Activated CD8-positive, alpha-beta memory T cell treated with anti-CD3 and anti-CD28 coated beads, Interleukin-2, amount 50 U/mL, for 48 hours (primary cell): ENCODE measurements at places on chromosomes 16 and 17.

DNA sequence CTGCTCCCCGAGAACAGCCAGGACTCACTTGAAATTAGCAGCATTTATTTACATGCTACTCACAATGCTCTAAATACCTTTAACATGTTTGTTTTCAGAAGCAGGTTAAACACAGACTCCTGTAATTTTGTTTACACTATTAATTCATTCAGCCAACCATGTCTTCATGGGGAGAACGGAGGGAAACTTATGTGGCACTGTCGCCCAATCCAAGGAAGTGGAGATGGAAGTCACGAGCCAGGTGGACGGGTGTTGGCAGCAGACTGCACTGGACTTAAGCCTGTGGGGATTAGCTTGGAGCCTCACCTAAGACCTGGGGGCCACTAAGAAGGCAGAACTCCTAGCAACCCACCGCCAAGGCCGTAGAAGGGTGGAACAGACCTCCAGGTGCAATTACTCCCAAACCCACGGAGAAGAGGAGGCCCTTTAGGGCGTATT is 8.8 kb upstream of the GFAP start:
- no peak for DNase-seq

DNA sequence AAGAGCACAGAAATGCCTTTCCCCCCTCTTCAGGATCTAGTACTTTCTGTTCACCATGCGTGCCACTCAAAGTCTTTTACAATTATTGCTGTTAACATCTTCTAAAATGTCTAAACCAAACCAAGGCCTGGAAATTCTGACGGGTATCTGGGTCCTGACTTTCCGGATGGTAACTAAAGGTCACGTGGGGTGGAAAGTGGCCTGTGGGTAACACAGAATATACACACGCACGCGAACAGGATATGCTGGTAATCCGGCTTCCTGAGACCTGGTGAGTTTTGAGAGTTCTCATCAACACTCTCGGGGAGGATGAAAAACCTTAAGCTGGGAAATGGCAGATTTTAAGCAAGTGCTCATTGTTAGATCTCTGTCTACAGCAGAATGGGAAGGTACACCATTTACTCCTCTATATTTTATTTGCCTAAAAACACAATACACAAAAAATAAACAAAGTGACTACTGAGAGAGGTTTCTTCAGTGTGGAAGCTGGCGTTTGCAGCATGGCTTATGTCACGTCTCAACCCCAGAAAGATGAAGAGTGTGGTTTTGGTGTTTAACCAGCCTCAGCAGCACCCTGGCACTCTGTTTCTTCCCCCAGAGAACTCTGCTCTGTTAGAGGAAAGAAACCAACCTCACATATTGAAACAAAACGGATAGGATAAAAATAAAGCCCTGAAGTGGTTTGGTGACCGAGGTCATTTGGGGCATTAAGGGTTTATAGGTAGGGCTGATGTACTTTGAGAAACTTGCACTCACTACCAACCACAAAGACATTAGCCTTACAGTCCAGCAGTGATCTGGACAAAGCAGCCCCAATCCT is 37.3 kb downstream of the SMG6 start:
- DNase-seq: peak; percentile 85

GRCh38 chr17:33363475-33363874 is 70.4 kb upstream of the ASIC2 start:
- DNase-seq: no peak

DNA sequence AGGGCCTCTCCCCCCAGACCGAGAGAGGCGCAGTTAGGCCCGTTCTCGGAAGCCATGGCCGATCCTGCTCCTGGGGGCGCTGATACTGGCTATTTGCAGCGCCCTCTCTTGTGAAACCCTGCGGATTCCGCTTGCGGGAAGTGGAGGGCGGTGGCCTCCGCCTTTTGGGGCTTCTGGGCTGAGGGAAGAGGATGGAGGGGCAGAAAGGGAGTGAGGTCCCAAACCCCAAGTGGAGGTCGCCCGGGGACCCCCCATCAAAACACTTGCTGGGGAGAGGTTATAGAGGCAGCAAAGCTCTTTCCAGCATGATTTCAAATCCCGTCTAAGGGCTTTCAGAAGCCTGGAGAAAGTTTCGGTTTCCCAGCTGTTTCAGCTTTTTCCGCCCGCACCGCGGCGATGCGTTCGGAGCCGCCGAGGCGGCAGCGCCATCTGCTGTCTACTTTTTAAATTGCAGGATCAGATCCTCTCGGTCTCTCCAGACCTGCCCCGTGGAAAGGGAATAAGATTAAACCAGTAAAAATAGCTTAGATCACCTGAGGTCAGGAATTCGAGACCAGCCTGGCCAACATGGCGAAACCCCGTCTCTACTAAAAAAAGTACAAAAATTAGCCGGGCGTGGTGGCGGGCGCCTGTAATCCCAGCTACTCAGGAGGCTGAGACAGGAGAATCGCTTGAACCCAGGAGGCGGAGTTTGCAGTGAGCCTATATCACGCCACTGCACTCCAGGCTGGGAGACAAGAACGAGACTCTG is 15.8 kb downstream of the SNX20 start:
- DNase-seq: peak; percentile 97

DNA sequence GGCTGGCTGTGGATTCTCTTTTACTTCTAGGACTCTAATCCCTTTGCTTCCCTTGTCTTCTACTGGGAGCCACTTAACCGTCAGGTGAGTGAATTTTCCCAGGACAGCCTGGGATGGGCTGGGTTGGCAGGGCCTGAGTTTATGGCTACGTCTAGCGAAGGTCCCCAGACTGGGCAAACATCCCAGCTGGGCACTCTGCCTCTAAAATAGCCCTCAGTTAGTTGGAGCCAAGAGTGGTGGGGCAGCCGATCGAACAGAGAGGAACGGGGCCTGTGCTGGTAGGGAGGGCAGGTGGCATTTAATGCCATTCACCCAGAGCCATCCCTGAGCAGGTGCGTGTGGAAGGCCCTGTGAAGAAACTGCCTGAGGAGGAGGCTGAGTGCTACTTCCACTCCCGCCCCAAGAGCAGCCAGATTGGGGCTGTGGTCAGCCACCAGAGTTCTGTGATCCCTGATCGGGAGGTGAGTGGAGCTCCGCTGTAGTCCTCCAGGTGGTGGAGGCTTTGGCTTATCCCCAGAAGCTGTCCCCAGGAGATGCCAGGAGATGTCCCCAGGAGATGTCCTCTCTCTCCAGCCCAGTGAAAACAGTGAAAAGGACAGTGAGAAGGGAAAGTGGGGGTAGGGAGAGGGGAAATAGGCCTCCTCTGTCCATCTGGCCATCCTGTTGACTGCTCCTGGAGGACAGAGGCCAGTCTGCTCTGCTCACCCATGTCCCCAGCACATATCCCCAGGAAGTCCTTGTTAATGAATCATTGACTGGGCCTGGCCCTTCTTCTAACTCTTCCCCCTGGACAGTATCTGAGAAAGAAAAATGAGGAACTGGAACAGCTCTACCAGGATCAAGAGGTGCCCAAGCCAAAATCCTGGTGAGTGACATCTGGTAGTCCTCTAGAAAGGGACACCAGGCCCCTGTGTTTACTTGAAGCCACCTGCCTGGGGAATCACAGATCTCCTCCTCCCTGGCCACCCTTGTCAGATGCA is 4.4 kb downstream of the PNPO start:
- no peak for DNase-seq

DNA sequence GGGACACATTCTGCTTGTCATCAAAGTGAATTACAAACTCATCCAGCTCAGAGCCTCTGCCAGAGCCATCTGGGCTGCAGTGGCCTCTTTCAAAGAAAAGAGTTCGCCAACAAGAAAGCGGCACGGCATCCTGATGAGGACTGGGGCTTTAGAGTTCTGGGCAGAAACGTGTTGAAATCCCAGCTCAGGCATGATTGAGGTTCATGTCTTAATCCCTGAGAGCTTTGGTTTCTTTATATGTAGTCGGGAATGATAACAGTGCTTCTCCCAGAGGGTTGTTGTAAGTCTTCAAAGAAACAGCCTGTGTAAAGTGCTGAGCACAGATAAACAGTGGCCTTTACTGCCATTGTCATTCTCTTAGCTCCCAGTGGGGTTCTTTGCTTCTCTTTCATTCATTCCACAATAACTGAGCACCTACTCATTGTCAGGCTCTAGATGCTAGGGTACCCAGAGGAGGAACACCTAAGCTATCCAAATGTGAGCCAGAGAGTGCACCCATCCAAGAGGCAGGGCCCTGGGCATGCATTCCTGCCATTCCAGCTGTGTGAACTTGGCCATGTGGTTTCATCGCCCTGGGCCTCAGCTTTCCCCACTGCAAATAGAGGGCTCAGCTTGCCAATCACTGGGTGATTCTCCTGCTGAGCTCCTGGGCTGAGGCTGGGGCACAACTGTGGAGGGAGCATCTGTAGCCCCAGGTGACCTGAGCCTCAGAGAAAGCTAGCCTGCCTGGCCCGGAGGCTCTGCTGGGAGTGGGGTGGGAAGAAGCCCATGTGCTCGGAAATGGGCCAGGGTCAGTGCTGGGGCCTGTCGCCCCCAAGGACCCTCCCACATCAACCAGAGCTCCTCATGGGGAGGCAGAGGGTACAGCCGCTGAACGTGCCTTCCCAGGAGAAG is 38.3 kb upstream of the CRHR1 start:
- no peak for DNase-seq

DNA sequence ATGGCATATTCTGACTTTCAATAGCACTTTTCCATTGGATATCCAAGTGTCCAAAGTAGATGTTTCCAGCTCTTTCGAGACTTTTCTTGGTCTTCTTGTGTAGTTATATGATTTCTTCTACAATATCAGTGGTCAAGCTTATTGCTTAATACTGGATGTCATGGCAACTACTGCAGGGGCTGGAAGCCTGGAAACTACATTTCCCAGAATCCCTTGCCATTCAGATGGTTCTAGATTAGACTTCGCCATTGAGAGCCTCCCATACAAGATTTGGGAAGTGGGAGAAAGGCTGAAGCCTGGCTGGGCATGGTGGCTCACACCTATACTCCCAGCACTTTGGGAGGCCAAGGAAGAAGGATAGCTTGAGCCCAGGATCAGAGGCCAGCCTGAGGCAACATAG is 153.6 kb downstream of the C16orf95 start:
- DNase-seq: no peak

DNA sequence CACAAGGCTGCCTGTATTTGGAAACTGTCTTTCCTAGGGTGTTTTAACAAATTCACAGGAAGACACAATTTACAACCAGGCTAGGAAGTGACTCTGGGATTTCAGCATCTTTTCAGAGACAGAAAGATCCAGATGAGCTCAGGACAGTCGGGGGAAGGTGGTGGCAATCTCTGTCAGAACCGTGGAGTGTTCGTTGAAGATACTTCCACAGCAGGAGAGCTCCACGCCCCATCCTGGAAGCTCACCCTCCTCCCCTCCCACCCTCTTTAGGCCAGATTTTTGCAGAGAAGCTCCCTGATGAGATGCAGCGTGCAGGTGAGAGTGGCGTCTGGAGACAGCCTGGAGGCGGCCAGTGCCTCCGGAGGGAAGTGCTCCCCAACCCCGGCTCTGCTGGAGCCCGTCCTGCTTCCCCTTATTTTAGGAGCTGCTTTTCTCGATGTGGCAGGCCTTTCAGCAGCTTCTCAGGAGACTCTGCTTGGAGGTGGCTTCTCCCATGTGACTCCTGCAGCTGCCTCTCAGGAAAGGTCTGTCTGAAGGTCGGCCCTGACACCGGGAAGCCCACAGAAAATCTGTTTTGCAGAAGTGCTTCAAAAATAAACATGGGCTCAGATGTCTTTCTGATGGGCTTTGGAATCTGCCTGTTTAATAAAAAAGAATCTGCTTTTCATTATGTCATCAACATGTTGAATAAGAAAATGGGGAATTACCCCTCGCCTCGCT is 186.4 kb upstream of the CHMP6 start:
- DNase-seq: peak; percentile 17

DNA sequence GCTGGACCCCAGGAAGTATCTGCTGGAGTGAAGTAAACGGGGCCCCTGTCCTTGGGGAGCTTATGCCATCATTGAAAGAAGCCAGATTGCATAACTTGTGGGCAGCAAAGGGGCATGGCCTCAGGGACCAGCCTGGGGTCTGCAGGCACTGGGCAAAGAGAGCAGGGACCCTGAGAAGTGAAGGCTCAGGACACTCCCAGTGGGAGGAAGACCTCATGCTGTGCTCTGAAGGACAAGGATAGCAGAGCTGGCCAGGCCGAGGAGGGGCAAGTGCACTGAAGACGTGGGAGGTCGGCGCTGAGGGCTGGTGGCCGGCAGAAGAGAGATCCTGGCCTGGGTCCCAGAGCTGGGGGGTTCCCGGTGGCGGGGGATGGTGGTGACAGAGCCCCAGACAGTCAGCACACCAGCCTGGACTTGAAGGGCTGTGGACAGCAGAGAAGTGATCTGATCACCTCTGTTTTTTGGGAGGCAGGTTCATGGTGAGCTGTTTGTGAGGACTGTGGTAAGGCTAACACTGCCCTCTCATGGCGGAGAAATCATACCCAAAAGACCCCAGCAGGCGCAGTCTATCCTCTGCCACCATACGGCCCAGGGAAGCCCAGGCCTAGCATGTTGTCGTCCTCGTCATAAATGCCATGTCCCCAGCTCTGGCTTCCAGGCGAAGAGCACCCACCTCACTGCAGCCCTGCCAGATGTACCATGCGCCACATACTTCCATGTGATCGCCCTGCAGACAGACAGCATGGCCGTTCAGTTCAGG is 7.1 kb upstream of the CNP start:
- DNase-seq: no peak

- no peak for DNase-seq
These were observed 3.9 kb downstream of the HNF1B start for GRCh38 chr17:37740915-37741314.
